NCI-H526 (cell line): ENCODE measurements at places on chromosomes 7 and 10.

DNA sequence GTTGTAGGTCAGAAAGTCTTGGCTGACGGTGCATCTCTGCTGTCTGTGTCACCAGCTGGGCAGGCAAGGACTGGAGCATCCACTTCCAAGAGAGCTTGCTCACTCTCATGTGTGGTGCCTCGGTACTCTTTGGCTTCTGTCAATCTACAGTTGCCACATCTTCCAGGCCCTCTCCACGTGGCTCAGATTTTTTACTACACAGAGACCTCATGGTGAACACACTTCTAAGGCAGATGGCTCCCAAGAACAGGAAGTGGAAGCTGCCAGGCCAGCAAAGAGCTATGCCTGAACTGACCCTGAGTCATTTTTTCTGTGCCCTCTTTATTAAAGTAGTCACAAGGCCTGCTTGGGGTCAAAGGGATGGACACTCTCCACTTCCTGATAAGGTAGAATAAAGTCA, 351.5 kb upstream of the AUTS2 start:
- no peak for DNase-seq

- DNase-seq = no peak
Observed at GRCh38 chr10:58775960-58776567, 263.4 kb downstream of the BICC1 start.

- no peak for DNase-seq
Observed at GRCh38 chr7:150943453-150943814, 34.7 kb downstream of the KCNH2 start.

DNA sequence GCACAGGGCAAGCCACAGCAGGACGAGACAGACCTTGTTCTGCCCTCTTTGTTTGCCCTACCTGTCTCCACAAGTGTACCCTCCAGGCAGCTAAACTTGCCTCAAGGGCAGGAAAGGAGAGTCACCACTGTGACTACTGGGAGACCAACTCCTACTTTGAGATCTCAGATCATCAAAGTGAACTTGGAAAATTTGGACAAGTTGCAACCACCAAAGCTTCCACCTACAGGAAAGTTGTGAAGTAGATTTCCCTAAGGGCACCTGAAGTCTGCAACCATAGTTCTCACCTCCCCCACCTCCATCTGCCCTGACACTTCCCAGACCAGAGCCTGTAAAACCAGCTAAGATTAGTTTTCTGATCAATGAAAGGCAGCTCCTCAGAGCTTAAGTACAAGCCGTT, 2.5 kb upstream of the WDR91 start:
- DNase-seq = no peak

DNA sequence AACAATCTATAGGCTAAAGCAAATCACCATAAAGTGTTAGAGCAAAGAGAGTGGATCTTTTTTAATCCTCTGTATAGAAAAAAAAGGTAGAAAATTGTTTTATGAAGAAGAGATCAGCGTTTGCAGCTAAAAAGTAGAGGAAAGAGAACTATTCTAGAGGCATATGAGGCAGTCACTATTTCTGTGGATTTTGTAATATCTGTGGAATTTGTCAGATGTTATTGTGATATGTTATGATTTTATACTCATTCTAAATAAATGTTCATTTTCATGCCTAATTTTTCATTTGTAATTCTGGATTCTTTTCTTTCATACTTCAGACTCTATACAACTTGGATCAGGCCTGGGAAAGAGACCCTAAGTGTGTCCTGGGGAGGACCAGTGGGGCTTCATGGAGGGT, 295.0 kb upstream of the LYZL1 start:
- no peak for DNase-seq

DNA sequence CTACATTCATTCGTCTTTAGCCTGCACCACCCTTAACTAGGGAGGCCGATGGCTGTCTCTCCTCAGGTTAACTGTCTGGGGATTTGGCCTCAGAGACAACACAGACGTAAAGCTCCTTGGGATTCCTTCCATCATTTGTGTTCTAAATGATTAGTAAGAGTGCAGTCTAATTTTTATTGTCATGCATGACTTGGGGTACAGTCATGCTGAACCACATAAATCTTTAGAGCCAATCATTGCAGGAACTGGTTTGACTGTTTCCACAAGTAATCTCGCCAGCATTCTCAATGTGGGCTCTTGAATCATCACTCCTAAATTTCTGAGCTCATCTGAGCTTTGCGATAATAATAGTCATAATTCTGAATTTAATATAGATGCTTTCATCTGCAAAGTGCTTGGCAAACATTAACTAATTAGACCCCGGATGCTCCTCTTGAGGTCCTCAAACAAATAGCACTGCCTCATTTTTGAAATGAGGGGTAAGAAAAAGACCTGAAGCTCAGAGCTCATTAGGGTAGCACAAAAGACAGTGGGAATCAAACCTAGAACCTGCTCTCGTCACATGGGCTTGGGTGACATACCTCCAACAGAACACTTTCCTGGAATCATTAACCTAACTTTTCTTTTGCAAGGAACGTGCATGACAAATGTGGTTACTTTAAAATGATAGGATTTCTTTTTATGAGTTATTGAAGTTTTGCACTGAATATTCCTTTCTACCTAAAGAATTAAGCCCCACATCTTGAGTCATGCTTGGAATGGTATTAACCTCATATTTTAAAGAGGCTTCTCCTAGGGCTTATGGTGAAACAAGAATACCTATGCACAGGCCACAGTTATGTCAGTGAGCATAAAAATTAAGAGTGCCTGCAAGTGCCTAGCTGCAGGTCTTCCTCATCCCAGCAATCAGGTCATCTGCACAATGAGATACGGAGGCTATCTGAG, 118.9 kb upstream of the NRP1 start:
- no peak for DNase-seq

DNA sequence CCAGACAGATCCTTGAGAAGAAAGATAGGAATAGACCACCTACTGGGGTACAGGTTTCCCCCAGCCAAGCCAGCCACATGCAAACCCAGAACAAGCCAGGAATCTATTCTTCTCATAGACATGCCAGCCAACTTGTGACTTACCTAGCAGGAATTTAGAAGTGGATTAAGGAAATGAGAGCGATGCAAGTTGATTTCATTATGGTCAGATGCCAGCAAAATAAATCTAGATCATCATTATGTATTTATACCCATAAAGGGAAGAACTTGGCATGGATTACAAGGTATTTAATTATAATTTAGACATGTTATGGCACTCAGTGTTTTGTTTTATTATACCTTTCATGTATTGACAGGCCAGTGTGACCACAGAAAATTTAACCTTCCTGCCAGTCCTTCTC, 32.8 kb downstream of the SLC35G1 start:
- DNase-seq = no peak

GRCh38 chr7:25221009-25221408, 7.3 kb downstream of the NPVF start:
- DNase-seq = no peak

- no peak for DNase-seq
Observed at GRCh38 chr7:21326241-21326640, 101.6 kb upstream of the SP4 start.

DNA sequence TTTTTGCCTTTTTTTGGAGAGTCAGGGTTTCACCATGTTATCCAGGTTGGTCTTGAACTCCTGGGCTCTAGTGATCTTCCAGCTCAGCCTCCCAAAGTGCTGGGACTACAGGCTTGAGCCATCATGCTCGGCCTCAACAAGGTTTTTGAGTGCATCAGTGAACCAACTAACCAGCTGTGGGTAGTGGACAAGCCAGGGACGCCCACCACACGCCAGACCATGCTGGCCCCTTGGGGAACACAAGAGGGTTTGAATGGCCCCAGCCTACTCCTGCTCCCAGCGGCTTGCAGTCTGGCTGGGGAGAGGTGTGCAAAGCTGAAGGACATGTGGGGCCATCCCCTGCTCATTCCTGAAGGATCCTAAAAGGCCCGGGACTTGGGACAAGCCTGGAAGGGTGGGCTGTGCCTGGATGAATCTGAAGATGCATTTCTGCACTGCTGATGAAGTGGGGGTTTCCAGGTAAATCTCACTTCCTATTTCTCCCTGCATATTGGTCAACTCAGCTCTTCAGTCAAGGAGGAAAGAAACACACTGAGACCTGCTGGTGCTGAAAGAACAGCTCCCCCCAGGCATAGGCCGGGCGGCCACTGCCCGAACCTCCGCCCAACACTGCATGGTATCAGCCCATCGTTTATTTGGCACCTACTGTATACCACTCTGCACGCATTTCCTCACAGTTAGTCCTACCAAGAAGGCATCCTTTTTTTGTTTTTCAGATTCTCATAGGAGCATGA, 6.9 kb downstream of the MMD2 start:
- DNase-seq = no peak

DNA sequence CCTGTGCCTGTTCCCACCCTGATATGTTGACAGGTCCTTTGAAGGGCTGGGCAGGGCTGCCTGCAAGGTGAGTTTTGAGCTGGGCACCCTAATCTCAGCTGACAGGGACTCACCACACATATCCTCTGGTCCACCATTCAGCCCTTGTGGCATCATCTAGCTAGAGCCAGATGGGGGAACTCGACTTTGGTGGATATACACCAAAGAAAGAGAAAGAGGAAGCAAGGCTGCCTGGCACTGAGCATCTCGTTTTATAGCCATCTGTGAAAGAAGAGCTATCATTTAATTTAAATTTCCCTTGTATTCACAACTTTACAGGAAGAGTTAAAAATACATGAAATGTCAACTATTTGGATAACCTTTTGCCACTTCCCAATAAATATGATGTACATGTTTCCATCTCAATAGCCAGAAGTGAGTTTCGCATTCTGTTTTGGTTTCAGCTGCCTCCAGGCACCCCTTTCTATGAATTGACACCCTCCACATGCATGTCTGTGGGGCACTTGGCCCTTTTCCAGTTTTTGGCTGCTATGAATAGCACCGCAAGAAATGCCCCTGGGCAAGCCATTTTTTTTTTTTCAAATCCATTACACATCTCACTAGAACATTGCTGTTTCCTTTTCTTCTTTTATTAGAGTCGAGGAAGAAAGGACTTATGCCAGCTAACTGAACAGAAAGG, 22.9 kb upstream of the GRB10 start:
- DNase-seq = no peak

GRCh38 chr10:21368728-21369425, 156.6 kb downstream of the SKIDA1 start:
- DNase-seq = no peak

GRCh38 chr7:8490391-8491045, 57.1 kb downstream of the NXPH1 start:
- DNase-seq = no peak

- peak; percentile 16 for DNase-seq
Observed at GRCh38 chr7:80481196-80481884, 30.5 kb downstream of the GNAT3 start.

DNA sequence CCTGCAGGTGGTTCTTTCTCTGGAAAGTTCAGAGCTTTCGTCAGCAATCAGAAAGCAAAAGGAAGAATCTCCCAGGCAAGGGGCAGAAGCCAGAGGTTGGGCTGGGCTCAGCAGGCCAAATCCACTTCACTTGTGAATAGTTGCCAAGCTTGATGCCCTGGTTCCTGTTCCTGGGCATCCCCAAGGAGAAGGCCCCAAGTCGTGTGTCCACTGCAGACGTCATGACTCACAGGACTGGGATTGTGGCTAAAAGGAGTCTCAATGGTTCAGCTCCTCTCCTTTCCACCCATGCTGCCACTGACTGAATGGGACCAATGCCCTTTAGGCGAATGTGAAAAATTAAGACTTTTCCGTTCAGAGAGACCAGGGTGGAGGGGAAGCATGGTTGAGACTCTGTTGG, 38.6 kb upstream of the TRIM8 start:
- DNase-seq = no peak

DNA sequence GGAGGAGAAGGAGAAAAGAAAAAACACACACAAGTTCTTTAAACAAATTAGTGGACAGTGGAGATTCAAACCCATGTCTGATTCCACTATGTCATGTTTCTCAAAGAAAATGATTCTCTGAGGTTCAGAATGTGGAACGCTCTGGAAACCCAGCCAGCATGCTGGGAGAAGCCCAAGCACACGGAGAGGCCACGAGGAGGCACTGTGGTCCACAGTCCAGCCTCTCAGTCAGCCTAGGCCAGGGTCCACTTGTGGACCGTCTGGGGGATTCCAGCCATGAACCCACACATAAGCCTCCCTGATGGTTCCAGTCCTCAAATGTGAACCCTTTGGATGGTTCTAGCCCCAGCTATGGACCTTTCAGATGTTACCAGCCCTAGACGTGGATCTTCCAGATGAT, 73.4 kb downstream of the CAV1 start:
- no peak for DNase-seq

- no peak for DNase-seq
Observed at GRCh38 chr7:18357691-18358090, 137.9 kb upstream of the HDAC9 start.

GRCh38 chr10:74987339-74988053, 124.0 kb upstream of the SAMD8 start:
- no peak for DNase-seq

DNA sequence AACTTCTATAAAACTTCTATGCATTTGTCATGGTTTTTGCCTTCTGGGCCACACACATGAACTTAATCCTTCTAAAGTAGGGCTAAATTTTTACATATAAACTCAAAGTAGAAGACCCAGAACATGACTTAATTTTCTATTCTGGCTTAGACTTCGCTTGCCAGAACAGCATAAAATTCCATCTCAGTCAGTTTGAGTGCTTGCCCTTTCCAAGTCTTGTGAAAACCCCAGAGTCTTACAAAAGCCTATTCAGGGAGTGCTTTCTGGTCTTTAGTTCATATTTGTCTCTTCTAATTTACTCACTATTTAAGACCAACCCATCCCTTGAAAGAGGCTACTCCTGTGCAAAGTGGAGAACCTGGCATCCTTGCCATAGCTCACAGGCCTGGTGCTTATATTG, 201.6 kb upstream of the MEOX2 start:
- DNase-seq = no peak

DNA sequence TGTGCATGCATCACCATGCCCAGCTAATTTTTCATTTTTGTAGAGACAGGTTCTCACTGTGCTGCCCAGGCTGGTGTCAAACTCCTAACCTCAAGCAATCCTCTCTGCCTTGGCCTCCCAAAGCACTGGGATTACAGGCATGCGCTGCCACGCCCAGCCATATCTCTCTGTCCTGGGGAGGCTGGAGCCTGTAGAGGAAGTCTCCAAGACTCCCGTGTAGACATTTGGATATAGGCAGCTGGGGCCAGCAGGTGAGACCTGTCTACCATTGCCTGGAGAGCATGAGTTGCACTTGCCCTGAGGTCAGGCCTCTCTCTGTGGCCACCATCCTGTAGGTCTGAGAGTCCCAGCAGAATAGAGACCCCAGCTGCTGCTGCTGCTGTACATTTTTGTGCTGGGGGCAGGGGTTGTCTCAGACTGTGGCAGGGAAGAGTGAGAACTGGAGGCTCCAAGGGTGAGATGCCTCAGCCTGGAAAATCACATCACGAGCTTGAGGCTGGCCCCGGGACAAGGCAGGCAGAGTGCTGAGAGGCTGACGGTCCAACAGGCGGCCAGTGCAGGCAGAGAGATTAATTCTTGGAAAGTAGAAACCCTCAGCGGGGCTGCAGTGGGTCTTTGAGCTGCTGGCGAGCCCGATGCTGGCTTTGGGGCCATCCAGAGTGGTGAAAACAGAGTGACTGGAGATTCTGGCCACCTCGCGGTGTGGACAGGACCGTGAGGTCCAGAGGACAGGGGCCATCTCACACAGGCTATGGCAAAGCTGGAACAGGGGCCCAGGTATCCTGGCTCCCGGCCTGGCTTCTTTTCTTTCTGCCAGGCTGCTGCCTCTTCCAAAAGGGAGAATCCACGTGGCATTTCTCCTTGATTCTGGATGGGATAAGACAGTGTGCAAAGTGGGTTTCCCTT, 60.9 kb downstream of the TMEM270 start:
- DNase-seq = no peak

- DNase-seq = no peak
Observed at GRCh38 chr7:22895140-22895827, 72.6 kb upstream of the TOMM7 start.
